ENCODE measurements at places on chromosomes 12 and 14.

- DNase-seq: no peak
Observed at GRCh38 chr14:99039331-99040041, 232.5 kb downstream of the BCL11B start.

GRCh38 chr12:67698672-67699581 lies 50.4 kb downstream of the DYRK2 start:
- DNase-seq: peak; percentile 79

GRCh38 chr14:65277027-65277426 lies 135.5 kb upstream of the FUT8 start:
- DNase-seq: no peak

- DNase-seq: no peak
Observed at GRCh38 chr14:52895000-52895399, 55.9 kb downstream of the FERMT2 start.

GRCh38 chr14:40347675-40348074 lies 915.4 kb upstream of the FBXO33 start:
- no peak for DNase-seq

DNA sequence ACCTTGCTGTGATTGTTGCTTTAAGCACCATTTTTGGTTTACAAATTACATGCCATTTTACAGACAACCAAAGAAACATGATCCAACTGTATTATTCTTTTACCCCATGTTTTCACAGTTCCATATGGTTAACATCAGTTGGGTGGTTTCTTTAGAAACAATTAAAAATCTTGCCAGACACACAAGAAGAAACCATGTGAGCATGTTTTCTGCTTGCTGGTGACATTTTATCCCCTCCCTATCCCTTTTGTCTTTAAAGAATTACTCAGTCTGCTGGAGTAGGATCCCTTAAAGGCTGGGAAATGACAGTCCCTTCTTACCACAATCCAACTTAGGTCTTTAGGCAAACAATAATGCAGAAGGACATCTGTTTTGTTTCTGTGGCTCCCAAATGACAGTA lies 121.8 kb upstream of the PLXNC1 start:
- no peak for DNase-seq

DNA sequence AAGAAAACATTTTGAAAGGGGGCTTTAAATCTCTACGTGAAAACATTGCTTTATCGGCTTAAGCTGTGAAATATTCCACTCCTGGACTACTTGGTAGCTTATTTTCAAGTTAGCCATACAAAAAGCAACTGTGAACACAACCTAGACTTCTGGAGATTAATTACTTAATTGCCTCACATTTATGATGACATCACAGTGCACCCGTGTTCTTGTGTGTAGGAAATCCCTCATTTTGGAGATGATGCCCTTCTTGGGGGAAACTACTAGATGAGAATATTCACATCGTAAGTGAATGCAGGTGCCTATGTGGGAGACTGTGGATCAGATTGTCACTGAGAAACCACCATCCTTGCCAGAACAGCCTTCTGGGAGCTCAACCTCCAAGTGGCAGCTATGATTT lies 10.5 kb upstream of the B4GALNT3 start:
- DNase-seq: no peak

- DNase-seq: no peak
Observed at GRCh38 chr14:63578300-63578699, 35.1 kb upstream of the PPP2R5E start.

DNA sequence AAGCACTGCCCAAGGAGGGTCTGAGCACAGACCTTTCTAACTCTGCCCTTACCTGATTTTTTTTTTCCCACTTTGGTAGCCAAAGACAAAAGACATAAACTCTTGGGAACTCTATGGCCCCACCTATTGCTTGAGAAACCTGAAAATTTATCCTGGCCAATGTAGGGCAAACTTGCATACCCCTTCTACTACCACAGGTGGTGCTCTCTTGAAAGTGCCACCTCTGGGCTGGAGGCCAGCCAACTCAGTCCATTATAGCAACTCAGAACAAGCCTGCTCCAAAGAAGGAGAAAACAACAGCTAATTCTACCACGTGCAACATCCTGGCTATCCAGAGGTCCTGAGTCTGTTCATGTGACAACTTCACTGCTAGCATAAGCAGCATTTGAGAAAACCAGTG lies 55.7 kb upstream of the ABCD2 start:
- no peak for DNase-seq

DNA sequence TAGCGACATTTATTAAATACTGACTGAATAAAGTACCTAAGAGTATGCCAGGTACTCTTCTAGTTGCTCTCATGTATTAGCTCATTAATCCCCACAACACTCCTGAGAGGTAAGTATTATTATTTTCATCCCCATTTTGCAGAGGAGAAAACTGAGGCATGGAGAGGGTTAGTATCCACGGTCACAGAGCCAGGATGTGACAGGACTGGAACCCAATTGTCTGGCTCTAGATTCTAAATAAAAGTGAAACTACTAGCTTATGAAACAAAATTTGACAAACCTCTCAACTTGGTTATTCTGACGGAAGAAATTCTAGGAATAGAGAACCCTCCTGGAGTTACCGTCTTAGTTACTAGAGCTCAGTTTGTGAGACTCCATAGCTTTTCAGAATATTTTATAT lies 112.2 kb downstream of the CHST11 start:
- no peak for DNase-seq

- DNase-seq: no peak
Observed at GRCh38 chr12:119151445-119152026, 27.2 kb upstream of the HSPB8 start.

DNA sequence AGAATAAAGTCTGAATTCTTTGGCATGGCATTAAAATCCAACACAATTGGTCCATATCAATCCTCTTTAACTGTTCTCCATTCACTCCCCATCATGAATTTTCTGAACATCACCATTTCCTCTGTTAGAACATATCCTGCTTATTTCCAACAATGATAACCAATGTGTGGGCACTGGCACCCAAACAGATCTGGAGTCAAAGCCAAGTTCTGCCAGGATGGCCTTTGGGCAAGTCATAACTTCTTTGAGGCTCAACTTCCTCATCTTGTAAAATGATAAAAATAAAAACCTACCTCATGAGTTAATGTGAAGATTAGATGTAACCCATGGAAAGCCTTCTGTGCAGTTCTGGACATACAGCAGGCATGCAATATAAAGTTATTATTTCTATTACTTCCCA lies 12.5 kb downstream of the PAWR start:
- DNase-seq: no peak

DNA sequence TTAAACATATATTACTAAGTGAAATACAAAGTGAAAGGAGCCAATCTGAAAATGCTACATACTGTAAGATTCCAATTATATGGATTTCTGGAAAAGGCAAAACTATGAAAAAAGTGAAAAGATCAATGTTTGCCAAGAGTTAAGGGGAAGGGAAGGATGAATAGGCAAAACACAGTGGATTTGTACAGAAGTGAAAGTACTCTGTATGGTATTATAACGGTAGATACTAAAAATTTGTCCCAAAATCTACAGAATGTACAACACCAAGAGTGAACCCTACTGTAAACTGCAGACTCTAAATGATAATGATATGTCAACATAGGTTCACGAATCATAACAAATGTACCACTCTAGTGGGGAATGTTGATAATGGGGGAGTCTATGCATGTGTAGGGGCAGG lies 17.8 kb downstream of the EEA1 start:
- DNase-seq: peak; percentile 22

DNA sequence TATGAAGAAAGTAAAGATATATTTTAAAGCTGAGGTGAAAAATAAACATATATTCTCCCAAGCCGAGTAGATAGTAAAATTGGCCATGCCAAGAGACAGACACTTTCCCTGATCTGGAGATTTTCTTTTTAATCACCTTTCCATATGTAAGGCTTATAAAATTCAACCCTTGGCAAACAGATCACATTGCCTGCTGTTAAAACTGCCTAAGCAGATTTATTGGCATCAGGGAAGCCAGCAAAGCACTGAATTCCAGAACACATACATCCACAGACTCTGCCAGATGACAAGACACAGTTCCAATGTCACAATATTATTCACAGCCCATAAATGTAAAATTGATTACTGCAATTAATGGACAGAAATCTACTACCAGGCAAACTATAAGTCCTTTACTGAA lies 78.2 kb upstream of the GARIN2 start:
- DNase-seq: no peak

DNA sequence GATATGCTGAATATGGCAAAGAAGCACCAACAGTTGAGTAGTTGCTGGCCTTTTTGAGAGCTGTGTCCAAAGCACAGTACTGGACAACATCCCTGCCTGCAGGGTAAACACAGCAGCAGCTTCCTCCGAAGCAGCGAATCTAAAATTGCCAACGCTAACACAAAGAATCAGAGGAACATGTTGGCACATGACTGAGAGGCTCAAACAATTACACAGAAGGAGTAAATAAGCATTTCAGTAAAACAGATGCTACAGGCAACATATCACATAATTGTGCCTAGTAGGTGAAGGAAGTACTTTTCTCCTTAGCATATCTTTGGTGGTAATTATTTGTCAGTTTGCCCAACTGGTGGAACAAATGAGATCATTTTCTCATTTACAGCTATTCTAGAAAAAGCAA lies 52.1 kb downstream of the KICS2 start:
- no peak for DNase-seq

DNA sequence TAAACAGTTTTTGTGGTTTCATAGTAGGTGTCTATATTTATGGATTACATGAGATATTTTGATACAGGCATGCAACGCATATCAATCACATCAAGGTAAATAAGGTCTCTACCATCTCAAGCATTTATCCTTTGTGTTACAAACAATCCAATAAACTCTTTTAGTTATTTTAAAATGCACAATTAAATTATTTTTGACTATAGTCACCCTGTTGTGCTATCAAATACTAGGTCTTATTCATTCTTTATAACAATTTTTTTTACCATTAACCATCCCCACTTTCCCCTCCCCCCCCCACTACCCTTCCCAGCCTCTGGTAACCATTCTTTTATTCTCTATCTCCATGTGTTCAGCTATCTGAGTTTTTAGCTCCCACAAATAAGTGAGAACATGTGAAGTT lies 175.7 kb upstream of the FBXO33 start:
- no peak for DNase-seq
